AG08395 (cell line): ENCODE measurements at places on chromosomes 12 and 14.

- DNase-seq, result no peak
These were observed 18.0 kb upstream of the ATF7 start for GRCh38 chr12:53644133-53644532.

DNA sequence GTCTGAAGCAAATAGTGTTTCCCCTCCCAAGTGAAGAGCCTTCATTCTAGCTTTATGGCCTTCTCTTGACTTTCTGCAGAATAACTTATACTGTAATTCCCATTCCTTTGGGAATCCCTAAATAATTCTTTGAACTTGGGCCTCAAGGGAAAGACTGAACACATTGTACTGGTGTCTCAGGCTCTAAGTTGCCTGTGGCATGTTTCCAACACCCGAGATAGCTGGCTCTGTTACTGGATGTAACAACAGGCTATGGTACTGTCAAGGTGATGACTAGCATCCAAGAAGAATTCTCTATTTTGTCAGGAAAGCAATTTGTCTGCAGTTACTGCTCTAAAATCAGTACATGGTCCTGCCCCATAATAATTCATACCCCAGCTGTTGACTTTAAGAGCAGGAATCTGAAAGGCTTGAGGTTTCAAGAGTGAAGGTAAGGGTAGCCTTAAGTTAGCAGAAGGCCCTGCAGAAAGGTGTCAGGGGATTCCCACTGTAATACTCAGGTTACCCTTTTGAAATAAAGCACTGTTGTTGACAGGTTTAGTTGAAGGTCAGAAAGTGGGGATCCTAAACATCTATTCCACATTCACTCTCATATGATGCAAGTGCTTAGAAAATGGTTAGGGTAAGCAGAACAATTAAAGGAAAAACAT lies 5.2 kb downstream of the GPX2 start:
- DNase-seq, result no peak

DNA sequence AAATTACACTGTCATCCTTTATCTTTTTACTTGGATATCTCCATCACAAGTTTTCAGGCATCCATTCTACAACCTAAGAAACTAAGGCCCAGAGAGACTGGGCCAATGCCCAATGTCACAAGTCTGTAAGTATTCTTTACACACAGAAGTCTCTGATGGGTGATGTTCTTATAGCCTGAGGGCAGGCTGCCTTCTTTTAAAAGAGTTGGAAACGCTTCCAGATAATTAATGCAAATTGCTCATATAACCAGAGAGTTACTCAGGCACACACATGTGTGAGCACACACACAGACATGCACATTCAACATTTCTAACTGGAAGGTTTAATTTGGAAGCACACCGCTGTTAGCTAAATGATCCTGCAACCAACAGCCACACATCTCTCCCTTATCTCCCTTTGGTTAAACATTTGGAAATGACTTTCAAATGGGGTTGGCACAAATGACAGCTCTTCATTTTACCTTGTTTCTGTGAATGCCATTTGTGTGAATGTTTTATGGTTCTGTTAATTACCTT lies 160.8 kb upstream of the TMPO start:
- DNase-seq, result no peak

- DNase-seq, result no peak
These were observed 116.3 kb upstream of the CNTN1 start for GRCh38 chr12:40575987-40576386.

- no peak for DNase-seq
These were observed 4.0 kb upstream of the C1R start for GRCh38 chr12:7096006-7096932.

- DNase-seq, result no peak
These were observed 46.4 kb upstream of the BMP4 start for GRCh38 chr14:54003064-54003463.

DNA sequence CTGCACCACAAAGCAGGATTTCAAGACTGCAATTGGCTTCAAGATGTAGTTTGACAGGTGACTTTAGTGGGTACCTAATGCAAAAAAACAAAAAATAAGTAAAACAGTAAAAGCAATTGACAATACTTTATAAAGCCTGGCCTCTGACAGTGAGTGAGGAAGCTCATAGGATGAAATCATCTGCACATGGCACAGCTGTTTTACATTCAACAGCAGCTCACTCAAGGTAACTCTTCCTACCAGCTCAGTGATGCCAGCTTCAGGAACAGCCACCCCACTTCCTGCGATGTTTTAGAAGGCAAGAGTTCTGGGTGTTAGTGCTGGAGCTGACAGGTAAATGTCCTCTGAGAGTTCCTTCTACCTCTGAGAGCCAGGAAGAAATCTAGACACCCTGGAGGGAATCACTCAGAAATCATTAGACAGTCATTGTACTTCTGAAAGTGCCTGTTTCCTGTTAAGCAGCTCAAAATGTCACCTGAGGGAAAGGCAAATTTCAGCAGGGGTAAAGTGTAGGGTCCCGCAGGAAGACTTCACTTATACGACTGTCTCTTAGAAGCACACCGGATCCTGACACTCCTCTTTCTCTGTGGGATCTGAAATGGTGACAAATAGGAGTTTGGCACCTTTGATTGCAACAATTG lies 99.9 kb downstream of the FOXN3 start:
- DNase-seq, result no peak
